ENCODE measurements at places on chromosomes 1 and 21.

- no peak for DNase-seq
These were observed 935.4 kb downstream of the MRPL39 start for GRCh38 chr21:24671901-24672300.

DNA sequence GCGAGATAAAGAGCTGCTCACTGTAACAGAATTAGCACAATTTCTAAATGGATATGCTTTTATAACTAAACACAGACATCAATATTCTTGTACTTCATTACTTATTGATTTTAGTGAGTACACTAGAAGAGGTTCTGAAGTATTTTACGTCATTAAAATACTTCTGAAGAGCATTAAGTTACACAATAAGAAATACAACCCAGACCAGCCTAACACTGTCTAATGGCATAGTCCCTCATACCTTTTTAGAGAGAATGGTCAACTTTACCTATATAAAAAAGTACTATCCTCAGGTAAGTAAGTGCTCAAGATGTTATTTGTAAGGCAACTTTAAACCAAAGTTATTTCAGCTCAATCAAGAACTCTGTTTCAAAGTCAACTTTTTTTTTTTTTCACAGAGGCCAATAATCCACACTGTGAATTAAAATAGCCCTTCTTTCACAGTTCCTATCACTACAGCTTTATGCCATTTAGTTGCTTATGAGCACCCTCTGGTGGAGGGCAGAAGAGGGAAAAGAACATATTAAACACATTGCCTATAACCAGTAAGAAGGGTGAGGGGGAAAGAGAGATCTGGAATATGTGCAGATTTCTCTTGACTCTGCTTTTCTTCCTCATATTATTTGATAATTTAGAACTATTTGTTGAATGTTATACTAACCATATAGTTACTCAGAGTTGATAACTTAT, 182.1 kb upstream of the DMRTA2 start:
- peak; percentile 64 for DNase-seq

GRCh38 chr1:203289281-203289981, 15.9 kb upstream of the BTG2 start:
- DNase-seq = peak; percentile 93

GRCh38 chr1:228935855-228936727, 200.8 kb downstream of the RHOU start:
- peak; percentile 28 for DNase-seq

- DNase-seq = no peak
These were observed 59.1 kb downstream of the GORAB start for GRCh38 chr1:170590921-170591705.

GRCh38 chr1:119015547-119015946, 27.4 kb upstream of the TBX15 start:
- no peak for DNase-seq

GRCh38 chr21:43772425-43772821, 3.7 kb downstream of the CSTB start:
- no peak for DNase-seq

DNA sequence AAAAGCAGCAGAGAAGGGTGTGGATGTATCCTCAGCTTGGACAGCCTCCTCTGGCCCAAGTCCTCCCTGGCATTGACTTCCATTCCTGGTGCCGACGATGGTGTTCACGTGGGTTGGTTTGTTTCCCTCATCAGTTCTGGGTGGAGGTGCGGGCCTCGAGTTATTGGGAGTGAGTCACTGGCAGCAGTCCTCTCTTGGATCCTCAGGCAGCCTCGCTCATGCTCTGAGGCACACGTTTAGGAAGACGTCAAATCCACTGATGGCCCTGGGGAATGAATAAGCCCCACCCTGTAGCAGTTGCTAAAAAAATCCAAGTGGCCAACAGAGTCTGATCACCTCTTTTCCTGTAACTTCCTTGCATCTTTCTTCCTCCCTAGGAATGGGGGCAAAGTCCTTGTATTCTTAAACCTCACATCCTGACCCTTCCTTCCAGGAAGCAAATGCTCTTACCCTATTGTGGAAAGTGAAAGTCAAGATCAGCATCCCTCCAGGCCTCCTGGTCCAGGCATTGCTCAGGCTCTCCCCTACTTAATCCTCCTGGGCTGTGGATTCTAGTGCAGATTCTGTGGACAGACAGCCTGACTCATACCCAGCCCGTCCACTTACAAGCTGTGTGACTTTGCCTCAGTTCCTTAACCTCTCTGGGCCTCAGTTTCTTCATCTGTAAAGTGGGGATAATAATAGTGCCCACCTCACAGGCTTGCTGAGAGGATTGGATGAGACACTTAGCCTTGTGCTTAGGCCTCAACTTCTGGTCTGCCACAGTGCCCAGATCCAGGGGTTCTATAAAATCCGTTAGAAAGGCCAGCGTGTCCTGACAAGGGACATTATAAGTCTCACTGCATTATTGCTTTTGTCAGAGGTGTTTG, 111.1 kb downstream of the TLR5 start:
- DNase-seq = no peak

DNA sequence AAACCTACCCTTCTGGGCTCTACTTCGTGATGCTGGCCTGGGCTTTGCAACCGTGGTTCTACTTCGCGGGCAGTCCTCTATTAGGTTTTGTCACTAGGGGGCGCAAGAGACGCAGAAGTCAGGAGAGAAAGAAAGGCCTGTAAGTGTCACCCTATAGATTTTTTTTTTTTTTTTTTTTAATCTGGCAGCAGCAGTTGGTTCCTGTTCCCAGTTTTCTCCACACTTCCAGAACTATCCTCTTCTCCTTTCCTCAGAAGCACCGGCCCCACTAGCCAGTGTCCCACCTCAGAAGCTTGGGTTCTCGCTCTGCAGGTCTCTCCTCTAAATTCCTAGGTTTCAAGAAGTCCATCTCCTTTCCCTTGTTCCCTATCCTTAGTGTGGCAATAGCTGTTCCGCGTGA, 9.1 kb upstream of the LCE2D start:
- DNase-seq = peak; percentile 83

- no peak for DNase-seq
These were observed 14.0 kb upstream of the LRRC7 start for GRCh38 chr1:69553726-69554125.

DNA sequence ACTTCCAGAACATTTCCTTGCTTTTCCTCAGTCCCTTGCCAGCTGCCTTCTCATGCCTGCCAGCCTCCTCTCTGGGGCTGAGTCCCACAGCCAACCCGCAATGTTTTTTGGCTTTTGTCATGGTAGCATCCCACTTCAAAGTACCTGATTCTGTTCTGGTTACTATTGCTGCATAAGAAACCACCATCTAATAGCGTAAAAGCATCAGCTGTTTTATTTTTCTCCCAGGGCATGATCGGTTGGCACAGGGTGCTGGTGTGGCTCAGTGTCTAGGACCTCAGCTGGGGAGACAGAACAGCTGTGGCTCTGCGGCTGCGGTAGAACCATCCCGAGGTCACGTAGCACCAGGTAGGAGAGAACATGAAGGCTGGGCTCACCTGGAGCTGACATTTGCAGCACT, 8.9 kb upstream of the PRMT2 start:
- no peak for DNase-seq

GRCh38 chr21:28738420-28738704, 254.3 kb downstream of the LTN1 start:
- no peak for DNase-seq

- DNase-seq = no peak
These were observed 57.2 kb downstream of the CENPF start for GRCh38 chr1:214660190-214660589.

- no peak for DNase-seq
These were observed 7.5 kb downstream of the COL18A1 start for GRCh38 chr21:45412491-45412890.

DNA sequence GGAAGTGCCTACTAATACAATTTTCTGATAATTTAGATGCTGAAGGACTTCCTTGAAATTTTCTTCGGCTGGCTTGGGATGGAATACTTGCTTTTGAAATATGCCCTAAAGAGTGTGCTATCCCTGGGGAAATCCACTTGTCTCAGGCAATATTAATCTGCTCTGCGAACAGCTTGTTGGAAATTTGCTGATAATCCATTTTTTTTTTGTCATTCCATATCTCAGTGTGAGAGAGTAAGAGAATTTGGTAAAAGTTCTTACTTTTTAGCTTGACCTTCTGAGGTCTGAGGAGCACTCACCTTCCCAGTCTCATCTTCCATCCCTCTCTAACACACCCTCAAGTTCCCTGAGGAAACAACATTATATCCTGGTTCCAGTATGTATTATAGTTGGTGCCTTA, 36.8 kb downstream of the DNAJC6 start:
- no peak for DNase-seq

GRCh38 chr1:32716312-32717148, 14.0 kb upstream of the SYNC start:
- DNase-seq = peak; percentile 74

GRCh38 chr1:43997295-43997999, 6.0 kb downstream of the CCDC24 start:
- no peak for DNase-seq

DNA sequence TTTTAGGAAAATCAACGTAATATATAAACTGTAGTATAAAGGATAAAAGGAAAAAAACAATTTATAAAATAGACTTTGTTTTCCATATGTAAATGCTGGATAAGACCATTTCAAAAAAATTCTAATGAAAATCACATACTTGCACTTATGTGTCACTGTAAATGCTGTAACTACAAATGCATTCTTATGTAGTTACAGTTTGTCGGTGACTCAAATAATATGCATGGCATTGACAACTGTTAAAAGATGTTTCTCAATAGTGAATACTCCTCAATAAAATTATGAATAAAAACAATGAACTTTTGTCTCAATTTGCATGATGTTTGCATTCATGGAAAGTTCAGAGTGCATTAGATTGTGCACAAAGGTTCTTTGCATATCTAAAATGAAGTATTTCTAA, 614.0 kb upstream of the CHRM3 start:
- no peak for DNase-seq

GRCh38 chr1:58727364-58727763, 27.5 kb upstream of the MYSM1 start:
- DNase-seq = no peak

DNA sequence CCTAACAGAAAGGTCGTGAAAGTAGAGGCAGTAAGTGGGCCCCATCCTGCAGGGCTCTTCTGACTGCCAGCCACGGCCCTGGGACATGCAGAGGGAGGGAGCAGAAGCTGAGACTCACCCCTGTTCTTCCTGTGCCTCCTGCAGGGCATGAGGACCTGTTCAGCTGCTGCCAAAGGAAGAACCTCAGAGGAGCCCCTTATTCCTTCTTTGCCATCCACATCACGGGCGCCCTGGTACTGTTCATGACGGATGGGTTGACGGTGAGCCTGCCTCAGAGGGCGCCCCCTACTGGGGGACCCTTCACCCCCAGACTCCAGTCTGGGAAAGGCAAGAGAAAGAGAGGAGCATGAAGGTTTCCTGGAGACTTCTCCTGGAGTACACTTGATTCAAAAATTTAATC, 47.1 kb downstream of the ELK4 start:
- no peak for DNase-seq

- no peak for DNase-seq
These were observed 13.3 kb downstream of the HSF2BP start for GRCh38 chr21:43645976-43646375.

DNA sequence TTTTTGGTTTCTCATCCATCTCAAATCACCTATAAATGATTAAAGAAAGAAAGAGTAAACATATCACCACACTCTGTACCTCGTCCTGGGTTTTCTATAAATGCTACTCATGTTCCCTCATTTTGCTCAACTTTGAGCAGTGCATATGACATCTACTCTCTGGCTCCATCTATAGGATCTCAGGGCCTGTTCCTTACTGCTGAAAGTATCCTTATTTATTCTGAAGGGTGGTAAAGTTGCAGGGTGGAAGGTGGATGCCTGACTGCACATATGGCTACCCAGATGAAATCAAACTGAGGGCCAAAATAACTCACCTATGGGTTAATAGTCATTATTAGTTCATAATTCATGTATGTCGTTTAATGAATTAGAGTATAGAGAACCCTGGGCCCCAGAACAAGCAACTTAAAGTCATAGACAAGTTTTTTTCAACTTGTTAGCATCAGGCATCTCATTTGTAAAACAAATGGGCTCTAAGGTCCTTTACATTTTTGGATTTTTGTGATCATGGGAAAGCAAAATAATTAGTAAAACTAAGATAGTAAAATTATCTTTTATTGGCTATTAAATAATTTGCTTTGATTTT, 46.5 kb downstream of the NCF2 start:
- DNase-seq = peak; percentile 63

DNA sequence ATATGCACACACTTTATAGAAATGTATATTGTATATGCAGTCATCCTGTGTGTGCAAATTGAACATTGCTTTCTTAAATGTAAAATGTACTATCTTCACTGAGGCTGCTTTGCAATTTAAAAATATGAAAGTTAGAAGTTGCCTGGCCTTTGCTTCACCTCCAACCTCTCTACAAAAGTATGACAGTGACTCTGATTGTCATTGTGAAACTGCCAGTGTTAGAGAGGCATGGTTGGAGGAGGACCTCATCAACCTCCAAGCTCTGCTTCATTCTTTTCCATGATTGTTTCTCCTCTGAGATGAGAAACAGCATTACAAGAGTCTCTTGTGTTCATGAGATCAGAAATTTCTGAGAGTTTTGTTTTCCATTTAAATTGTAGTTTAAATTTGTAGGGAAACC, 185.5 kb downstream of the ZC3H11B start:
- DNase-seq = no peak

- no peak for DNase-seq
These were observed 266.7 kb upstream of the RAB4A start for GRCh38 chr1:229004066-229004833.

DNA sequence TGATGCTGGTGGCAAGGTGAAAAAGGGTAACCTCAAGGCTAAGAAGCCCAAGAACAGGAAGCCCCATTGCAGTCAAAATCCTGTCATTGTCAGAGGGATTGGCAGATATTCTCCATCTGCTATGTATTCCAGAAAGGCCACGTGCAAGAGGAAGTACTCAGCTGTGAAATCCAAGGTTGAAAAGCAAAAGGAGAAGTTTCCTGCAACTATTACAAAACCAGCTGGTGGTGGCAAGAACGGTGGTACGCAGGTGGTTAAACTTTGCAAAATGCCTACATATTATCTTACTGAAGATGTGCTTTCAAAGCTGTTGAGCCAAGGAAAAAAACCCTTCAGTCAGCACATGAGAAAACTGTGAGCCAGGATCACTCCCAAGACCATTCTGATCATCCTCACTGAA, 13.7 kb upstream of the VPS45 start:
- peak; percentile 77 for DNase-seq

DNA sequence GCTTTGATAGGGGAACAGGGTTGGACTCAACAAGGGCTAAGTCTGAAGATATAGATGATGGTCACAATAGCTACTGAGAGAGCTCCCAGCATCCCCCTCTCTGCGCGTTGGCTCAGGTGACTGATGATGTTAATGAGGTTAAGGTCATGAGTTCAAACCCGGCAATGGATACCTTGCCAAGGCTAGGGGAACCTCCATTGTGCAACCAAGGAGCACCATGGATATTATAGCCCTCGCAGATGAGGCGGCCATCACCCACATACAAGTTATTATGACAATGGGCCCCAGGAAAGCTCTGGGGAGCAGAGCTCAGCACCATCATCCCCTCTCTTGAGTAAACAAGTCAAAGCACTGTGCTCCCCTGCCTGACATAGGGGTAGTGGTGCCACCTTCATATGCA, 8.2 kb downstream of the KCNA2 start:
- DNase-seq = no peak

DNA sequence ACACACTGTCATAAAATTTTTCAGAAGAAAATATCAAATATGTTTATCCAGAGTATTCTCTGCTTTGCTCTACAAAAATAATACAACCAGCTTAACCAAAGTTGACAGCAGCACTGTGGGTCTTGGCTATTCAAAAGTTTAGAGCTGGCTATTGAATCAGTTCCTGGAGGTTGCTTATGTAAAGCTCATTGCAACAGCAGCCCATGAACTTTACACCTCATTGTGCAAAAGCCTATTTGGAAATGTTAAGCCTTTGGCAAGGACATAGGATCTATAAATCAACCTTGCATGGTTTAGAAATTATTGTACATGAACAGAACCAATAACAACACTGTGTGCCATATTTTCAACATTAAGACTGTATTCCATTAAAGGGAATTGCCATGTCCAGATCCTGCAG, 714.9 kb downstream of the ADGRL2 start:
- DNase-seq = no peak

All from KBM-7 (cell line).